ENCODE measurements at places on chromosomes 6 and 20.

- DNase-seq: peak; percentile 37
Observed at GRCh38 chr6:33091957-33092356, 16.2 kb downstream of the HLA-DPB1 start.

GRCh38 chr6:12099623-12100338 is 87.7 kb downstream of the HIVEP1 start:
- DNase-seq: no peak

GRCh38 chr6:3211681-3212080 is 15.8 kb downstream of the TUBB2B start:
- no peak for DNase-seq

DNA sequence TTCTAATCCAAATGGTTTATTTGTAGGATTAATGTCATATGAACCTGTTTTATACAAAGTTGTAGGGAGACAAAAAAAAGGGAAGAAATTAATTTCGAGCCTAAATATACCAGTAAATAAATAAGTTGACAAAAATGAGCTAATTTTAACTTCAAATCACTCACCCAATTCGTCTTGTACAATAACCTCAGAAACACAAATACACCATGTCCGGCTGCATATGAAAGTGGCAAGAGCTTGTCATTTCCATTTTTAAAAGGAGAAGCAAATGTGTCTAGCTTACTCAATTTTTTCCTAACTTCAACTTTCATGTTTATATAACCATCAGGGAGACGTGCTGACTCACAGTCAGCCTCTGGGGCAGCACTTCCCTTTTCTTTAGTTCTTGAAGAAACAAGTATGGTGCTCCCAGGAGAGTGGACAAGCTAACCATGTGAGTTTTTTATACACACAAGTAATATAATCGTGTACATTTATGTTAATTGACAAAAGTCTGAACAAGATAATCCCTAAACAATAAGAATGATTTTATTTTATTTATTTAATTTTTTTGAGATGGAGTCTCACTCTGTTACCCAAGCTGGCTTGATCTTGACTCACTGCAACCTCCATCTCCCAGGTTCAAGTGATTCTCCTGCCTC is 55.5 kb upstream of the SGK1 start:
- DNase-seq: peak; percentile 45

DNA sequence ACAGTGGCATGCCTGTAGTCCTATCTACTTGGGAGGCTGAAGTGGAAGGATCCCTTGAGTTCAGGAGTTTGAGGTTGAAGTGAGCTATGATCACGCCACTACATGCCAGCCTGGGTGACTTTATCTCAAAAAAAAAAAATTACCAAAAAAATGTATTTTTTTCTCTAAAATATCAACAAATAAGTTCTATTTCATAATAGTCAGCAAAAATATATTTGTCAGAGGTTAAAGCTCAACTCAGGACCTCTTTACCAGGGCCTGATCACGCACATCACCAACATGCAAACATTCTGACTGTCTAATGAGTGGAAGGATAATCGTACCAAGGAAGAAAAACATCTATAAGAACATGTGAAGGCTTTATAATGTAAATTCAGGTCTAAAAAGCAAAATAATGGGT is 387.0 kb downstream of the SYNE1 start:
- no peak for DNase-seq

DNA sequence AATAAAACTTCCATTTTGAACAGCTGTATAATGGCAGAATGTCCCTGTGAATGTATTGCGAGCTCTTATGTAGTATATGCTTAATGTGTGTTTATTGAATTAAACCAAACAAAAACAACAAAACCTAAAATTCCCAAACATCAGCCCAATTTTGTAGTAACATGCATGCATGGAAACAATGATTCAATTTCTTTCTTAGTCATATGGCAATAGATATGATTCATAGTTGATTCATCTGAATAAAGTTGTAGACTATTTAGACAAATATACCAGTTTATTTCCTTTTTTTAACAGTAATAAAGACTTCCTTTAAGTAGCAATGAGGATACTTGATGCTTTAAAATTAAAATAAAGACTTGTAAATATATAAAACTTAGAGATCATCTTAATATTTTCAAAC is 670.6 kb downstream of the CD109 start:
- no peak for DNase-seq

- DNase-seq: peak; percentile 66
Observed at GRCh38 chr6:36131511-36132245, 1.4 kb downstream of the MAPK13 start.

DNA sequence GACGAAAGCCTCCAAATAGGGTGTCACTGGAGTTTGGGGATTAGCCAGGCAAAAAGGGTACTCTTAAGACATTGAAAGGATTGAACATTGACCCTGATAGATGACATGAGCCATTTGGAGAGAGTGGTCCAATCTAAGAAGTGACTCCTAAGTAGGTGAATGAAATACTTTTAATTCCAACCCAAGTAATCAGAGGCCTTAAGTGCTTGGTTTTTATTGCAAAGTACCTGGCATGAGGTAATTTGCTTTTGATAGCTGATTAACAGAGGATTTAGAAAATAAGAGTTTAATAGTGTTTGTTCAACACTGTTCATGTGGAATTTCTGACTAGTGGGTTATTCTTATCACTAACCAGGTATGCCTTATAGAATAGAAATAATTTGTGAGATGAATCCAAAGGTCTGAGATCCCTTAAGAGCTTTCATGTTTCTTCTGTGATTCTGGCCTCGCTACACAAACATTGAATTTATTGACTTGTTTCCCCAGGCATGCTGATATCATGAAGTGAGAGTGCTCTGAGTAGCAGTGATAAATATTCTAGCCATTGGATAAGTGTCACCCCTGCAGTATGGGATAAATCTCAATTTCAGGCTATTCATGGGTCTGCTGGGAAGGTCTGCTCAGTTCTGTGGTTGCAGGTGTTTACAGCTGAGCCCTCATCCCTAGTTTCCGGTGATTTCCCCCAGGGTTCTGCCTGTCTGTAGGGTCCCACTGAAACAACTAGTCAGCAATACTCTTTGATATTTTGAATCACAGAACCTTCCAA is 6.5 kb downstream of the NCOA7 start:
- no peak for DNase-seq

GRCh38 chr20:3239867-3240775 is 1.1 kb upstream of the SLC4A11 start:
- no peak for DNase-seq

- DNase-seq: no peak
Observed at GRCh38 chr6:76867182-76867581, 596.1 kb downstream of the HTR1B start.

DNA sequence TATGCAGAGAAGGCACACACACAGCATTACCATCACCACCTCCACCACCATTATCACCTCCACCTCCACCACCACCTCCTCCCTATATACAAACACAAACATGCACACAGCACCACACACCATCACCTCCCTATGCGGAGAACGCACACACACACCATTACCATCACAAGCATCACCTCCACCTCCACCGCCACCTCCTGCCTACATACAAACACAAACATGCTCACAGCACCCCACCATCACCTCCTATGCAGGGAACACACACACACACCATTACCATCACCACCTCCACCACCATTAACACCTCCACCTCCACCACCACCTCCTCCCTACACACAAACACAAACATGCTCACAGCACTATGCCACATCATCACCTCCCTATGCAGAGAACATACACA is 236.5 kb upstream of the AFDN start:
- DNase-seq: no peak

DNA sequence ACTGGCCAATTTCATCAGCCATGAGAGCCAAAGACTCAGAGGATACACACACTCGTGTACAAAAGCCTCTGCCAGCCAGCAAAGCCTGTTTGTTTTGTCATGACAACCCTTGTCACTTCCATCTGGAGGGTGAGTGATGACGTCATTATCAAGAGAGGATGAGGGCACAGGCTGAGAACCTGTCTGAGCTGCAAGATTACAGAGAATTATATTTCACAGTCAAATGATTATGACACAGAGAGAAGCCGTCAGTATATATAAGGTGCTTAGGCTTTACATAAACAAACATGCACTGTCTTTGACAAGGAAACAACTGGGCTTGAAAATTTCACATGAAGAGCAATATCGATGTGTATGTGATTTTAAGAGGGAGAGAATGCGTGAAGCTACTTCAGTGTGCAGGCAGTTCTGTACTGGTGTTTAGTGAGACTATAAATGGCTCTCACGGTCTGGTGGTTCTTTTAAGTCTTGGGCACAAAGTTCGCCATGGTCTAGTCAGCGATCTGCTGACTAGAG is 36.5 kb upstream of the BCLAF1 start:
- no peak for DNase-seq

- DNase-seq: no peak
Observed at GRCh38 chr6:152091851-152092341, 284.4 kb downstream of the ESR1 start.

GRCh38 chr6:34486106-34486740 is 20.3 kb downstream of the PACSIN1 start:
- DNase-seq: no peak

- peak; percentile 28 for DNase-seq
Observed at GRCh38 chr6:39377539-39377950, 55.0 kb upstream of the KCNK16 start.

DNA sequence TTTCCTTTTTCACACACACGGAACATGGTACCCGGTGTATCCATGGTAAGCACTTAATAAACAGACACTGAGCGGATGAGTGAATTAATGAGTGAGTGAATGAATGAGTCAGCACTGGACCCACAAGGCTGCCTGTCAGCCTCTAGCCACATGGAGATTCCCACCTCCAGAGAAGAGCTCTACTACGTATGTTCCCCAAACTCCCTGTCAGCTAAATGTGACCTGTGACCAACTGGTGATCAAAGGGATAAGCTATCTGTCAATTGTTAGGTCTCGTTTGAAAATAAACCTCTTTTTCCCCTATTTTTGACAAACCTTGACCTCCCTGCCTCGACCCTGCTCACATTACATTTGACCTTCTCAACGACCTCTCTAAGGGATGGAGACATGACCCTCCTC is 24.5 kb upstream of the TAF8 start:
- no peak for DNase-seq

DNA sequence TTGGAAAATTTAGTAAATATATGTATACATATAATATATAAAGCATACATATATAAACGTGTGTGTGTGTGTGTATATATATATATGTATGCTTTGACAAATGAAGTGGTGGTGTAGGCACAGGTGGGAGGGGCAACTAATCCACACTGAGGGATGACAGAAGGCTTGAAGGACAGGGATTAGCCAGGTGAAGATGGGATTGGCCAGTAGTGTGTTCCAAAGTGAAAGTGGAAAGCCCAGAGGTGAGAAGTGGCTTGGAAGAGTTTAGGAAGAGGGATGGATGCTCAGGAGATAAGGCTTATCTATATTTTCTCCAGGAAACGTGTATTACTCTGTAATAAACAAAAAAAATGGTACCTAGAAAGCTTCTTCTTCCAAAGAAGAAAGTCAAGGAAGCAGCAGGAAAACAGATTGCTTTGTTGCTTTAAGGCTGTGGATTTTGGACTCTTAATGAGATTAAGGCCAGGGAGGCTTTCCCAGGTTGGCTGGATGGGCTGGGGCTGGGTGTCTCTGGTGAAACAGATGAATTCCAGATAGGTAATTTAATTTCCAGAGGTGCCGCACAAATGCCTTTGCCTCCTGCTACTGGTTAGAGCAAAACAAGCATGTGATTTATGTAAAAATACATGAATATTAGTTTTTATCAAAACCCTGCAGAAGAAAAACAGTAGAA is 63.9 kb downstream of the JARID2 start:
- no peak for DNase-seq

- DNase-seq: no peak
Observed at GRCh38 chr6:131262060-131262459, 126.8 kb downstream of the AKAP7 start.

- no peak for DNase-seq
Observed at GRCh38 chr6:33140556-33140955, 51.7 kb downstream of the COL11A2 start.

DNA sequence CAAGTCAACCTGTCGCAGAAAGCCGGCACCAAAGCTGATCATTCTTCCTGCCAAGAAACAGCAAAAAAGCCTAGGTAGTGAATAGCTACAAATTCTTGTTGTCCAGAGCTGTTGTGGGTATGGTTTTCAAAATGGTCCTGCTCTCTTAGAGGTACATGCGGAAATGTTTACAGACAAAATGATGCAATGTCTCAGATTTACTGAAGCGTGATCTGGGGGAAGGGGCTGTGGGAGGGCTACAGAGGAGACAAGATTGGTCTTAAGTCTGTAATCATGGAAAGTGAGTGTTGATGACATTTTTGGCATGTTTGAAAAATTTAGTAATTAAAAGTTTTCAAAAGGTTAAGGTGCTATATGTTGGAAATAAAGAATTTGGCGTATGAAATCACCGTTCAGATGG is 6.2 kb downstream of the NTSR1 start:
- no peak for DNase-seq

DNA sequence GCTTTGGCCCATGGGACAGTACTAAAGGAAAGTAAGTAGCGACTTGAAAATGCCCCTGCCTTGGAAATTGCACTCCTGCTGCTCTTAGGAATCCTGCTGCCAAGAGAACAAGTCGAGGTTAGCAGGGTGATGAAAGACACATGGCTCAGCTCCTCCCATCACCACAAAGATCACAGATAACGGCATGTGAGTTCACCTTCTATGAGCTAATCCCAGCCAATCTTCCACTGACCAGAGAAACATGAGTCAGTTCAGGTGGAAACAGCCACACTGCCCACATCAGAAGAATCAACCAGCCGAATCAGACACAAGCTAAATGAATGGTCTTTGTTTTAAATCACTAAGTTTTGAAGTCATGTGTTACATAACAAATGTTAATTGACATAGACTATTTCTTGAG is 106.3 kb downstream of the PRKN start:
- no peak for DNase-seq

GRCh38 chr6:140485740-140486449 is 1111.4 kb upstream of the CITED2 start:
- no peak for DNase-seq

GRCh38 chr20:3172933-3173609 is at the start of gene LZTS3:
Gene LZTS3, minus strand, starts transcription at chr20:3173549. Its CDS starts 6,386 bp downstream, at chr20:3167163.
- DNase-seq: peak; percentile 54

DNA sequence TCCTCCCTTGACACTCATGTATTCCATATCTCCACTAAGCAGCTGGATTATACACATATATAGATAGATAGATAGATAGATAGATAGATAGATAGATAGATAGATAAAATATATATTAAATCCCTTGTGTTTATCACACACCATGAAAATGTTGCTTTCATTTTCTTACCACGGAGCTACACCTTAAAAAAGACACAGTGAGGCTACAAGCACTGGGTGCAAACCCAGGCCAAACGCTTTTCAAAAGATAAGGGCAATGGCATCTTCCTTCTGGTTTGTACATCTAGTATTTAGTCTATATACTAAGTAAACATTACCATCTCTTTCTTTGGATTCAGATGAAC is 377.1 kb downstream of the ESR1 start:
- no peak for DNase-seq

- no peak for DNase-seq
Observed at GRCh38 chr20:17859002-17859615, 109.5 kb downstream of the SNX5 start.

GRCh38 chr6:27065183-27065582 is 182.3 kb upstream of the PRSS16 start:
- no peak for DNase-seq

- DNase-seq: no peak
Observed at GRCh38 chr6:92376691-92377090, 1042.7 kb downstream of the EPHA7 start.

- DNase-seq: no peak
Observed at GRCh38 chr6:53899512-53899911, 104.7 kb downstream of the LRRC1 start.

- no peak for DNase-seq
Observed at GRCh38 chr6:106757267-106757666, 127.9 kb downstream of the QRSL1 start.

Data from GM18507 (cell line).